ENCODE measurements at places on chromosomes 5 and 9.

DNA sequence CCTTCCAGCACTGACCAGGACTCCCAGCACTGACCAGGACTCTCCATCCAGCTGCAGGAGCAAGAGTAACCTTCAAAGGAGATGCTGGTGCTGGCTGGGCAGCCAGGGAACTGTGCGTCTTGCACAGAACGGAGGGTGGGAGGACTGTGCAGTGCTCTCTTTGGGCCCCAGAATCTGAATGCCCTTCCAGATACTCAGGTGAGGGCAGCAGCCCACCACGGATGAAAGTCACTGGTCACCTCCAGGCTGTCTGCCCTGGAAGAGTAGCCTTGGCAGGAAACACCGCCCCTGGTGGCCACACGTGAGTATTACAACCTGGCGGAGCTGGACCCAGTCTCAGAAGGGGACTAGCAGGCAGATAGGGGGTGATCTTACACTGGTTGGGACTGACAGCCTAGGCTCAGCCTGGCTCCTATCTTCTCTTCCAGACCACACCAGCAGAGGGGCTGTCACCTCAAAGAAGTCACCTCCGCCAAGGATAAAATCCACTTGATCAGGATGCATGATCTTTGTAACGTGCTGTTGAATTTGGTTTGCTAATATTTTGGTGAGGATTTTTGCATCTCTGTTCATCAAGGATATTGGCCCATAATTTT, 4.8 kb upstream of the SARDH start:
- peak; percentile 52 for DNase-seq

- no peak for DNase-seq
Observed at GRCh38 chr5:158737536-158738027, 362.1 kb downstream of the EBF1 start.

DNA sequence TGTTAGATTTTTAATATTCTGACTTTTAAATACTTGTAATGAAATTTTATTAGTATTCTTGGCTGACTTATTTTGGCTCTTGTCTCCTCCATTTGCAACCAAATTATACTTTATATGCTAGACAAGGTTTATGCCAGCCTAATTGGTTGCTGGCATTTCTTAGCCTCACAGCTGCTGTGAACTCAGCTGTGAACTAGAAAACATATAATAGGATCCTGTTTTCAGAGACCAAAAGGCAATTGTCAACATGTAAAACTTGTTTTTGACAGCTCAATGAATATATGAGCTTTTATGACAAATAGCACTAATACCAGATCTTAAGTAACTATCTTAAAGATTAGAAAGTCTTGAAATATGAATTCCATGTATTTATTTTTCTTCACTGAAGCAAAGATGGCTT, 25.9 kb downstream of the KIF2A start:
- no peak for DNase-seq

DNA sequence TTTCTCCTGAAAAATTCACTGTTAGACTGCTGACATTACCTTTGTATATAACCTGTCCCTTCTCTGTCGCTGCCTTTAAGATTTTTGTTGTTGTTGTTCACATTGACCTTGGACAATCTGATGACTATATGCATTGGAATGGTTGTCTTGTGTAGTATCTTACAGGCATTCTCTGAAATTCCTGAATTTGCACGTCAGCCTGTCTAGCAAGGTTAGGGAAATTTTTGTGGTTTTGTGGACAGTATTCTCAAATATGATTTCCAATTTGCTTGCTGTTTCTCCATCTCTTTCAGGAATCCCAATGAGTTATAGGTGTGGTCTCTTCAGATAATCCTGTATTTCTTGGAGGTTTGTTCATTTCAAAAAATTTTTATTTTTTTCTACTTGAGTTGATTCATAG, 140.8 kb downstream of the PRR16 start:
- no peak for DNase-seq

GRCh38 chr9:8816361-8816760, 1016.8 kb upstream of the DMAC1 start:
- DNase-seq = no peak

DNA sequence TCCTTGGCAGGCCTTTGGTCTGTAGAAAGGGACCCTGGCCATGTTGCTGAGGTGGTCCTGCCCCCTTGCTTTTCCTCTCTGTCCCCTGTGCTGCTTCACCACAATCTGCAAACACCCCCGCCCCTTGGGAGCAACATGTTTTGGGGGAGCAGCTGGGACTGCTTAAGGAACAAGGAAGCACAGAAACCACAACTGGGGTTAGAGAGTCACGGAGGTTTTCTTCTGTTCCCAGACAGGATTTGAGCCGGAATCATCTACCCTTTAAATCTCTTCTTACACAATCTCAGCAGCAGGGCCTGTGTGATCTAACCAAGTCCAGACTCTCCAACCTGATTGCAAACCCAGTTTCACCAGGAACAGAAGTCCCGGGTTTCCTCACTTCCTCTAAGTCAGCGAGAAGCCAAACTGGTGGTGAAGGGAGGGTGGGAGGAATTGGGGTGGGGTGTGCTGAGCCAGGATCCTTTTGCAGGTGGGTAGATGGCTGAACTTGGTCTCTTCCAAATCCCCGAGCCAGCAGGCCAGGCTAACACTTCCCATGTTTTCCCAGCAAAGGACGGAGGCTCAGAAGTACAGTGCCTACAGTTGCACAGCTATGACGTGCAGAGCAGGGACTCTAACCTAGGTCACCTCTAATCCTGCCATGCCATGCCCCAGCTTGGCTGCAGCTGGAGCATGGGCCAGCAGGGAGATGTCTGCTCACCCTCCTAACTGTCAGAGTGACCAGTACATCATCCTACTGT, 25.0 kb downstream of the SH3PXD2B start:
- DNase-seq = peak; percentile 25

GRCh38 chr9:7001571-7001970, 243.8 kb downstream of the KDM4C start:
- DNase-seq = no peak

DNA sequence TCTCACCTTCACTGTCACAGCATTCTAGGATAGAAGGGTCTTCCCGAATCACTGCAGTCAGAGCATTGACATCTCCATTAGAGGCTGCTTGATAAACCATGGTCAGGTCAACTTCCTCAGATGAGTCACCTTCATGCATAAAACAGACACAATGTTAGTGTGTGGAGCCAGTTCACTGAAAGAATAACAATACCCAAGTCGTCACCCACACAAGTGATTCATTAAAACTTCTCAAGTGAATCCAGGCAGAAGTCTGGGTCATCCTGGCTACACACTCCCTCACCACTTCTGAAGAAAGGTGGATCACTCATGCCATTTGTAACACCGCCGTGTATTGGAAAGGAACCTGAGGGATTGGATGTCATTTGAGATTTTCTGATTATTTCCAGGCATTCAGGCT, 49.6 kb downstream of the ANKRD55 start:
- no peak for DNase-seq

DNA sequence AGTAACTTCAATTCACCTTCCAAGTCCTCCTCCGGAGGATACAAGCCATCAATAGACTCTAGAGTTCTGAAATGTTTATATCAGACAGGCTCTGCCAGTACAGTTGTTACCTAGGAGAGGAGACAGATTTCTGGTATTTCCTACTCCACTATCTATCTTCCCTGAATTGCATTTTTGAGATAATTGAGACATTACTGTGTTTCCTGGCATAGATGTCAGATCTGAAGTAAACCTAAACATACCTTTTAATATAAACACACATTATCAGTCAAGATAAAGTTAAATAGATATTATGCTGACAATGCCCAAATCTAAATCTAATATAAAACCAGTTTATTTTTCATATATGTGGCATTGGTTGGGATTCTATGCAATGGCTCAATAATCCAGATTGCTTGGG, 8.2 kb upstream of the TYRP1 start:
- DNase-seq = no peak

- no peak for DNase-seq
Observed at GRCh38 chr5:91864962-91865361, 481.8 kb upstream of the ARRDC3 start.

- no peak for DNase-seq
Observed at GRCh38 chr9:125372441-125373226, 111.0 kb downstream of the GAPVD1 start.

GRCh38 chr5:151251001-151251551, 1.9 kb upstream of the GM2A start:
- no peak for DNase-seq

DNA sequence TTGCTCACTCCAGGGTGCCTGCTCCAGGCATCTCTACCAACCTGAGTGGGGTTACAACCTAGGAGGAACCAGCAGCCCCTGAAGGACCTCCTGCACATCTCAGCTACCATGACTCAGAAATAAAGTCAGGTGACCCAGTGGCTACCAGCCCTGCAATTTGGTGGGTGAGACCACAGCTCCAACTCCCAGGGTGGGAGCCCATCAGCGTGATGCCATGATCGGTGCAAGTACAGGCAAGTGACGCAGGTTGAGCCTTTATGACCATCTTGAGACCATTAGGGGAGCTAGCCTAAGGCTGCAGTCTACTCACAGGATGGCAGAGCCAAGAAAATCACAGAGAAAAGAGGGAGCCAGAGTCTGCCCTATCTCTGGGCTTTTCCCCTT, 8.6 kb downstream of the SEPTIN8 start:
- DNase-seq = no peak

DNA sequence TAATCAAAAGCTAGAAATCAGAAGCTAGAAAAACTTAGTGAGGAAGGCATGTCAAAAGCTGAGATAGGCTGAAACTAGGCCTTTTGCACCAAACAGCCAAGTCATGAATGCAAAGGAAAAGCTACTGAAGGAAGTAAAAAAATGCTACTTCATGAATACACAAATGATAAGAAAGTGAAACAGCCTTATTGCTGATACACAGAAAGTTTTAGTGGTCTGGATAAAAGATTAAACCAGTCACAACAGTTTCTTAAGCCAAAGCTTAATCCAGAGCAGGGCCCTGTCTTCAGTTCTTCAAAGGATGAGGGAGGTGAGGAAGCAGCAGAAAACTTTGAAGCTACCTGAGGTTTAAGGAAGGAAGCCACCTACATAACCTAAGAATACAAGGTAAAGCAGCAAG, 102.5 kb upstream of the SH3GL2 start:
- DNase-seq = no peak

GRCh38 chr5:158805195-158805594, 294.5 kb downstream of the EBF1 start:
- no peak for DNase-seq

DNA sequence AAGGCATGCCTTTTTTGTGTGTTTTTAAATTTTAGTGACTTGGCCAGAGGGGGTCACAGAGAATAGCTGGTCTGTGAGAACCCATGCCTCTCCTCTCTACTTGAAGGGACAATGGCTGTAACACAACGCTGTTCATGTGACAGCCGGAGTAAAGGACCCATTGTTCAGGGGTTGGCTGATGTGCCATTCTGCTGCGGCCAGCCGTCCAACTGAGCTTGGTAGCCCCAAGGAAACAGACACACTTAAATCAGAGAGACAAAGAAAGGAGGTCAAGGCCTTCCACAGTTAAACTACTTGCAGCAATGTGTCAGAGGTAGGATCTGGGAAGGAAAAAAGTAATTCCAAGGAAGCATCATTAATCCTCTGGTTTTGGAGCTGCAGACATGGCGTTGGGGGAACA, 8.1 kb downstream of the MEGF10 start:
- no peak for DNase-seq

DNA sequence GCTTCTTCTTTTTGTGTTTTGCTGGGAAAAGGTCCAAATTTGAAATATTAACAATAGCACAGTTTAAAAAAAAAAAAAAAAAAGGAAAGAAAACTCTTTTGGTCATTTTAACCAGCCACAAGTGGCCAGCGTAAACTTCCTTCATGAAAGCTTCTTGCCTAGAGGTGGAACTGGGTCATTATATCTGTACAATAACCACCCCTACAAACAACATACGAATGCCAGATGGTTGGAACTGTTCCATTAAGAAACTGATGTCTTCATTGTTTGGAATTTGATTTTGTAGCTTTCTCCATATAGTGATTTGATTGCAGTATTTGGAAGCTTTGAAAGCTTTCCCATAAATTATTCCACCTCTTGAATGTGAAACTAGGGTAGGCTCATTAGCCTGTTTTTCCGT, 18.3 kb upstream of the LPAR1 start:
- no peak for DNase-seq

DNA sequence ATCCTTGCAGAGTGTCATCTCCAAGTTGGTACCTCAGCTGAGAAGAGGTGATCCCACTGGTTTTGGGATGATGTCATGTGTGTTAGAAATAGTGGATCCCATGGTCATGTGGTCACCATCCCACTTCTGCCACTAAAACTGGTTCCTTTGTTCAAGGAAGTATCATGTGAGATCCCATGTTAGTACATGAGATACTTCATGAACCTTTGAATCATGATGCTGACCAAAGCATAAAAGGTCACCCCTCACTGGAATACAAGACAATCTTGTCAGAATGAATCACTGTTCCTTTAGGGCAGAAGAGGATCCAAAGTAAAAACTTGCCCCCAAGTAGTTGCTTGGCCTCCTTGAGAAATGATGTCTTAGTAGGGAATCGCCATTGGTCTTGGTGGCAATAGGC, 150.9 kb upstream of the MOCS2 start:
- no peak for DNase-seq

- DNase-seq = no peak
Observed at GRCh38 chr5:64144425-64145215, 21.0 kb upstream of the RNF180 start.

DNA sequence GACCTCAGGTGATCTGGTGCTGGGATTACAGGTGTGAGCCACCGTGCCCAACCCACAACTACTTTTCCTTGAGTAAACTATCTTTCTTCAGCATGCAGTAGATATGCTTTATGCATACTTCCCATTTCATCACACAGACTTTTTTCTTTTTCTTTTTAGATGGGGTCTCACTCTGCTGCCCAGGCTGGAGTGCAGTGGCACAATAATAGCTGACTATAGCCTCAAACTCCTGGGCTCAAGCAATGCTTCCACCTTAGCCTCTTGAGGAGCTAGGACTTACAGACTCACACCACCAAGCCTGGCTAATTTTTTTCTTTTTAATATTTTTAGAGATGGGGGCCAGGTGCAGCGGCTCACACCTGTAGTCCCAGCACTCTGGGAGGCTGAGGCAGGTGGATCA, 22.8 kb downstream of the PPP6C start:
- no peak for DNase-seq

GRCh38 chr5:90461288-90461687, 13.3 kb downstream of the MBLAC2 start:
- DNase-seq = no peak

DNA sequence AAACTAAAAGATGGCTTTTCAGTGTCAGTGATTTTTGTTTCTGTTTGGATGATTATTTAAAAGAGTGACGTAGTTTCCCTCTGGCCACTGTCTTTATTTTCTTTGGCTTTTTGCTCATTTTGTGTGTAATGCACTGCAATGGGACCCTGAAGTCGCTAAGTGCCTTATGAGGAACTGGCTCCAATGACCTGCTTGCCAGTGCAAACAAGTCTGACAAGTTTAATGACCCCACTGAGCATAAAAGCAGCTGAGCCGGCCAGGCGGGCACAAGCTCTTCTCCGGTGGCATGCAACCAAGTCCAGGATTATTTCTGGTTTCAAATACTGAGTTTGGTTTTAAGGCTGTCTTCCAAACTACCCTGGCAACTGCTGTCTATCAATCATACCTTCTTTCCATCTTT, 15.6 kb upstream of the GNA14 start:
- no peak for DNase-seq

- DNase-seq = no peak
Observed at GRCh38 chr5:96245140-96246091, 187.6 kb downstream of the PCSK1 start.
